ENCODE measurements at places on chromosomes 13 and 19.

- DNase-seq: no peak
Observed at GRCh38 chr13:84654654-84655275, 772.5 kb upstream of the SLITRK1 start.

DNA sequence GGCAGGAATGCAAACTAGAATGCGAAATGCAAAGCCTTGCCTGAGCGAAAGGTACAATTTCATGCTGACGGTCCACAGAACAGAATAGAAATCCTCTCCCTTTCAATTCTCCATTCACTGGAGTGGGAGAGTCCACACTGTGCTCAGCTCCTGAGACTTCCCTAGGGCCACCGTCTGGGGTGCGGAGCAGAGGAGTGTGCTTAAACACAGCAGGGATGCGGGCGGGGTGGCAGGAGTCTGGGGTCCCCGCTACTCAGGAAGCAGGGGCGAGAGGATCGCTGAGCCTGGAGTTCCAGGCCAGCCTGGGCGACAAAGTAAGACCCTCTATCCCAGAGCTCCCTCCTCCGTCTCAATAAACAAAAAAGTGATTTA is 552 bp upstream of the ZNF816 start:
- DNase-seq: no peak

GRCh38 chr13:59843040-59843439 is 320.7 kb downstream of the DIAPH3 start:
- no peak for DNase-seq

DNA sequence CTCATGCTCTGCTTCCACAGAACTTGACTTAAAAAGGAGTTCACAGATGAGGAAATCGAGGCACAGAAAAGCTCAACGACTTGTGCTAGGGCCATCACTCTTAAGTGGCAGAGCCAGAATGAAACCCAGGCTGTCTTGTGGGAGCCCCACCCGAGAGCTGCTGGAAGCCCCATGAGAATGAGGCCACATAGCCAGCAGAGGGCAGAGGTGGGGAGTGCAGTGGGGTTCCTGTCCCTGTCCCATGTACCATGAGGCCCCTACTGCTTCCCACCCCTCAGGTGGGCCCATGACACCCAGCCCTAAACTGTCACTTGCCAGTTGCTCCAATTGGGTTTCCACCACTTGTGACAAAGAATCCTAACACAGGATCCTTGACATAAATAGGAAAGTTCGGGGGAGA is 175.9 kb downstream of the IRS2 start:
- peak; percentile 25 for DNase-seq

DNA sequence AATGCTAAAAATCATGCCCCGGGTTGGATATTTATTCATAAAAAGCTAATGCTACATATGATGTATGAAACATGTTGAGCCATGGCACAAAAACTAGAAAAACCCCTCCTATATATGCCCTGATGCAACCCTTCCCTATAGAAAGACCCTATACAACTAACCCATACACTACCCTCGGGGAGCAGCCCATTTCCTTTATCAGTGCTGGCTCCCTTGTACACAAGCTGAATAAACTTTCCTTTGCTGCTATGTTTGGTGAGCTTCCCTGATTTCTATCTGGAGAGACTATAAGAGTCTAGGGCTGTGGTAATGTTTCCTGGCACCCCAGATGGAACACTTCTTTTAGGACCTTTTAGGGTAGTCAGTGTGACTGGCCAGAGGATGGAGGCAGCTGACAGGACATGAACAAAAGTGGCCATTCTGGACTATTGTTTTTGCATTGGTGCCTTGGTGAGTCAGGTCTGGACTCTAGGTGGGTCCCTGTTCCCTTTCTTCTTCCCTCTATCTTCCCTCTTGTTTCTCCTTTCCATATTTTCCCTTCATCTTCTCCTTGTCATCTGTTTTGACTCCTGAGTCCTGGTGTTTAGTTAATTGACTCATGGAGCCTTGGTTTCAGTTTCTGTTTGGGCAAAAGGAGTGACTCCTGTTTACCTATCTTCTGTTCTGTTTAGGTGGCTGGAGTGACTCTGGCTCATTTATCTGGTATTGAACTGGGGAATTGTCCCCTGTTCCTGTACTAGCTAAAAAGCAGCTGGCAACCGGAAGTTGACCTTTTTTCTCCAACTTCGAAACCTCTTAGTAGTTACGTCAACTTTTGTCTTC is 1321.8 kb upstream of the PCDH9 start:
- DNase-seq: no peak

- DNase-seq: no peak
Observed at GRCh38 chr19:15248648-15249527, 16.6 kb upstream of the EPHX3 start.

DNA sequence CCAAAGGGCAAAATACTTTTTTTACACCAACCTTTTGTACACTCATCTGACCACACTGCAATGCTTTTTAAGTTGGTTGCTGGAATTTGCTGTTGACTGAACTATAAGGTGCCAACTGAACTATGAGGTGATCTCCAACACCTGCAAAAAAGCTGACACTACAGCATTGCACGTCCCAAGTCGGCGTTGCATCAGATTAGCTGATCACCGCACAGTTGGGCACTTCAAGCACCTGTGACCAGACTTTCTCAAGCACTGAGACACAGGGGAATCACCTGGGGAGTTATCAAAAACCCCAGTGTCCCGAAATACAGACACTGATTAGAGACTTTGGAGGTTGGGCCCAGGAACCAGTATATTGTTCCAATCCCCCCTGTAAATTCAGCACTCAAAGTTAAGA is 1.1 kb downstream of the NLRP11 start:
- DNase-seq: no peak

DNA sequence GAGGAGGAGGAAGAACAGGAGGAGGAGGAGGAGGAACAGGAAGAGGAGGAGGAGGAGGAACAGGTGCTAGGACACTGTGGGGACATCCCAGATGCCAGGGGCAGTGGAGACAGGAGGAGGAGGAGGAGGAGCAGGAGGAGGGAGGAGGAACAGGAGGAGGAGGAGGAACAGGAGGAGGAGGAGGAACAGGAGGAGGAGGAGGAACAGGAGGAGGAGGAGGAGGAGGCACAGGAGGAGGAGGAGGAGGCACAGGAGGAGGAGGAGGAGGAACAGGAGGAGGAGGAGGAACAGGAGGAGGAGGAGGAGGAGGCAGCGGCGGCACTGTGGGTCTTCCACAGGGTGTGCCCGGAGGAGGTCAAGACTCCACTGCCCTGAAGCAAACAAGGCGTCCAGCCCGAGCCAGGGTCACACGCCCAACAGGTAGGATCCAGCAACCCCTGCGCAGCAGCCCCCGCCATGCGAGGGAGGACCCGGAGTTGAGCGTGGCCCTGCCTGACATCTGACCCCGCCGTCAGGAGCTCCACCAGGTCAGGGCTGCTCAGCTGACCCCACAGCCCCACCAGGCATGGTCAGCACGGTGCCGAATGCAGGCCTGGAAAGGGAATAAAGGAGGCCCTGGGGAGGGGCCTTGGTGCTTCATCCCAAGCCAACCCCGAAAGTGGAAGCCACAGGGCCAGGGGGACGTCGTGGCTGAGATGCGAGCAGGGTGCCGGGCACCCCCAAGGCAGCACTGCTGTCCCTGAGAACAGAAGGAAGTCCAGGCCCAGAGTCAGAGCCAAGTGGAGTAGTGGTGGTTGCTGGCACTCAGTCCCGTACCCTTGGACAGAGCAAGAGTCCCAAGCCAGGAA is 9.2 kb downstream of the SBNO2 start:
- DNase-seq: no peak

GRCh38 chr19:49976496-49976895 is 15.5 kb upstream of the SIGLEC11 start:
- DNase-seq: no peak

DNA sequence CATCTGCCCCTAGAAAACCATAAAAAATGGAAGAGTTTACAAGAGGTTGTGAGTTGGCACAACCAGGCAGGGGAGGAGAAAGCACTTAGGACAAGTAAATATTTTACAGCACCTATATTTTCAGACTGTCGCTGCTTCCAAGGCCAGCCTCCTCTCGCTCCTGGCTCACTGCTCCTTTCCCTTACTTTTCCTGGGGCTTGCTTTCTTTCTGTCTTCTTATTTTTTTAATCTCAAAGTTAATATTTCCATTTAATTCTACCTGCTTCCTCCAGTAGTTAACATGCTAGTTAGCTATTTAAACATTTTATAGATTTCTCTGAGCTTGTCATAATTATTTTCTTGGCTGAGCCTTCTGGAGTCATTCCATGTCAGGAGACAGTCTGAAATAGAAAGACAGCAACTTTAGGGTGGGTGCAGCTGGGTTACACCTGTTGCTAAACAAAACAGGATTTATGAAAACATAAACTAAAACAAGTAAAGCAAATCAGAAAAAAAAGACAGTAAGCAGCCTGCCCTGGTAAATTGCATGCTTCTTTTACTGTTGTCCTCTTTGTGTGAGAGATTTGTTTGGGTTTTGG is 330.1 kb downstream of the DLEU7 start:
- no peak for DNase-seq

- no peak for DNase-seq
Observed at GRCh38 chr19:12546068-12546467, 5.2 kb downstream of the ZNF564 start.
